ENCODE measurements at places on chromosomes 6 and 20.

- peak; percentile 8 for DNase-seq
Measured at GRCh38 chr6:57267586-57268293, 45.6 kb upstream of the RAB23 start.

- no peak for DNase-seq
Measured at GRCh38 chr6:151577257-151577656, 83.4 kb downstream of the CCDC170 start.

GRCh38 chr6:91976797-91977196 is 1389.9 kb upstream of the MAP3K7 start:
- no peak for DNase-seq

DNA sequence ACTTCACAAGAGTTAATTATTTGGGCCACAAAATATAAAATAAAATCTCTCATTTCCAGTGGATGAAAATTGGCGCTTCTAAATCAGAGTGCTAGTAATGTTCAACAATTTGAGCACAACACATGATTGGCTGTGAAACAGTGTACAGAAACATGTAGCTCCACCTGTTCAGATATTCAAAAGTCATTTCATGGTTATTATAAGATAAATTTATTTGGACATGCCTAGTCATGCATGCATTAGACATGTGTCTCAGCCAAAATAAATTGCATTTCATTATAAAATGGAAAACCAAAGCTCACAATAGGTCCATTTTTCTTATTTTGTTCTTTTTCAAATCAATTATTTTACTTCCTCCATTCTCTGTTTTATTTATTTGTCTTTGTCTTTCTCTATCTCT is 374.8 kb downstream of the LMBRD1 start:
- DNase-seq, result no peak

- no peak for DNase-seq
Measured at GRCh38 chr6:106197441-106197840, 111.3 kb downstream of the PRDM1 start.

- no peak for DNase-seq
Measured at GRCh38 chr20:48019940-48020339, 234.7 kb upstream of the SULF2 start.

- DNase-seq, result no peak
Measured at GRCh38 chr6:68108233-68108835, 526.7 kb upstream of the ADGRB3 start.

GRCh38 chr6:163645560-163645959 is 231.0 kb downstream of the QKI start:
- no peak for DNase-seq

DNA sequence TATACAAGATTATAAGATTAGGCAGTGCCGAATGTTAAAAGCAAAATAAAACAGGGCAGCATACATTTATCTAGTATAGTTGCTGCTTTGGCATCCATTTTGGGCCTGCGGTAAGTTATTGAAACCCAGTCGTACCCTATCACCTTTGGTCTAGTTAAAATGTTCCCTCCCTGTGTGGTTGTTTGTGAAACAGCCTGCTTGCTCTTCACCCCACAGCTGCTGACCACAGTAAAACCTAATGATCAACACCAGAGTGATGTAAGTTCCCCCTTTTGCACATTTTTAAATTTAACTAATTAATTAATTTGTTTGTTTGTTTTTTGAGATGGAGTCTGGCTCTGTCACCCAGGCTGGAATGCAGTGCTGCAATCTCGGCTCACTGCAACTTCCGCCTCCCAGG is 50.3 kb upstream of the TXNDC5 start:
- DNase-seq, result no peak

- no peak for DNase-seq
Measured at GRCh38 chr6:45743028-45743615, 272.5 kb downstream of the CLIC5 start.

- no peak for DNase-seq
Measured at GRCh38 chr6:30483677-30484279, 5.5 kb upstream of the HLA-E start.

- DNase-seq, result no peak
Measured at GRCh38 chr6:3966426-3966825, 112.5 kb downstream of the FAM217A start.

GRCh38 chr20:4472906-4473305 is 248.8 kb upstream of the PRND start:
- no peak for DNase-seq

- no peak for DNase-seq
Measured at GRCh38 chr6:137637121-137637520, 142.9 kb upstream of the OLIG3 start.

DNA sequence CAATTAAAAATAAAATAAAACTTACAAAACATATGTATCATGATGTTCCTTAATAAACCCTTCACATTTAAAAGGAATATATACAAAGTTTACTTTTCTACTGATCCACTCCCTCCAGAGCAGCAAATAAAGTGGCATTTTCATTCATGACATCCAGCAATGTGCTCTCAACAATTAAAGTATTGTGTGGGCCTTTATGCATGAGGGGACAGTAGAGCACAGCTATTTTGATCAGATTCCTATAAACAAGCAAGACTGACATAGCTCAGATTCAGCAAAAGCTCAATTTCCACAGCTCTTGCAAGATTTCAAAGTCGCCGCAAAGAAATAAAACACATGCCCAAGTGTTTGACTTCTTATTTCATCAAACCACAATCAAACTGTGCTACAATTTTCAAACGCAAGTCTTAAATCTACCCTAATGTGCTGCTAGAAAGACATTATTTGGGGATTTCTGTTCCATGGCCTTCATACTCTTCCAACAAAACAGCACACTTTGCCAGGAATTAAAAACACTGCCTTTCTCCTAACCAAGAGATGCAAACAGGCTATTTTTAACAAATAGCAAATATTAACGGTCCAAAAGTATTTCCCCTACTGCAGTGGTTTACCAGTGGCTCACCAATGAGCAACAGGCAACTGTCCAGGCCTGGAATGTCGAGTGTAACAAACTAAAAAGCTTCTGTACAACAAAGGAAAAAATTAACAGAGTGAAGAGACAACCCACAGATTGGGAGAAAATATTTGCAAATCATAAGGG is 52.3 kb downstream of the MBOAT1 start:
- no peak for DNase-seq

DNA sequence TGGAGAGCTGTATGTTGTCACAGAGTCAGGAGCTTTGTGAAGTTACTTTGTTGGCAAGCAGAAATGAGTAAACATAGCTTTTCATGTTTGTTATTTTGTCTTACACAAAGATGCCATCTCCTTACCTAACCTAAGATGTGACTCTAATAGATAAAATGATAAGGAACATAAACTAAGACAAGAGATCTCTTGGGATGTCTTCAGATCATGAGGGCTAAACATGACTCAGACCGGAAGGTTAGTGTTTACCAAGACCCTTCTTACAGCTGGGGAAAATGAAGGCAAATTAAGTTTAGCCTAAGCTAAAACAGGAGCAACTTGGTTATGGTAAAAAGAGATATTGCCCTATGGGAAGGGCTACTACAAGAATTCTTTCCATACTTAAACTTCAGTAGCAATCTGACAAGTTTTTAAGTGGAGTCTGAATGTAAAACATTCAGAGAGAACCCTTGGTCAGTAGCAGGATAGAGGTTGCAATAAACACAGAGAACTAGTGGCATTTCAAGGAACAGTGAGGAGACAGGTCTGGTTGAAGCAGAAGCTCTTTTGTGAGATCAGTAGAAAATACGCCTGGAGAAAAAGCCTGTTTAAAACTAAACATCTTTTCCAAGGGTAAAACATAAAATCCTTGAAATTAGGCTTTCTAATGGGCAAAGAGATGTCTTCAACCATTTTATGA is 29.9 kb downstream of the SGK1 start:
- no peak for DNase-seq

DNA sequence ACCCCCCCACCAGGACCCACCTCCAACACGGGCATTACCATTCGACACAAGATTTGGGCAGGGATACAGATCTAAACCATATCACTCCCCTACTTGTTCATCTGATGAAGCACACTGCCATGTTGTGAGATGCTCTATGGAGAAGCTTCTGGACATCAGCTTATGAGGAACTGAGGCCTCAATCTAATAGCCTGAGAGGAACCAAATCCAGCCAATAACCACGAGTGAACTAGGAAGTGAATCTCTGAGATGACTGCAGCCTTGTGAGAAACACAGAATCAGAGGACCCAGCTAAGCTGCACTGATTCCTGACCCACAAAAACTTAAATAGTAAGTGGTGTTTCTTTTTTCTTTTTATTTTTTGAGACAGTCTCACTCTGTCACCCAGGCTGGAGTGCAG is 21.6 kb upstream of the ZBTB2 start:
- DNase-seq, result no peak

- no peak for DNase-seq
Measured at GRCh38 chr6:149041953-149042352, 275.6 kb upstream of the TAB2 start.

- DNase-seq, result no peak
Measured at GRCh38 chr6:106077170-106077569, 9.0 kb upstream of the PRDM1 start.

DNA sequence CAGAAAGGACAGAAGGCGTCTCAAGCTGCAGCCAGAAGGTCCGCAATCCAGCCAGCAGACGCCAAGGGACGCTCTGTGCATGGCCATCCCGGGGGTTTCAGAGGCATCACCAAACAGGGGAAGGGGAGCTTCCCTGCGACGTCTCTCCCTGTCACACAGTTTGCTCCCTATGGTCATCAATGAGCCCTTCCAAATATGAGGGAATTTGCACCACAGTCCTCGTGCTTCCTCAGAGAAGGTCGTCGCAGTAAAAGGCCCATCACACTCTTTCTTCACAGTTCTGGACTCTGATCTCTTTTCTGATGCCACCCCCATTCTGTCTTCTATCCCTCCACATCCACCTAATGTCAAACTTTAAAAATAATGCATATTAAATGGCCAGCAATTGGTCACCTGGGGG is 10.2 kb upstream of the FOXC1 start:
- DNase-seq, result no peak

GRCh38 chr6:122151066-122151465 is 248.4 kb upstream of the HSF2 start:
- DNase-seq, result no peak

GRCh38 chr6:13044390-13044789 is 283.9 kb downstream of the TBC1D7 start:
- DNase-seq, result no peak

All from stimulated activated CD8-positive, alpha-beta memory T cell treated with anti-CD3 and anti-CD28 coated beads, Interleukin-15, amount 100 ng/mL, for 4 hours (primary cell).